ENCODE measurements at places on chromosomes 1 and 21.

- DNase-seq = no peak
These were observed 94.7 kb upstream of the NRIP1 start for GRCh38 chr21:15159382-15160020.

DNA sequence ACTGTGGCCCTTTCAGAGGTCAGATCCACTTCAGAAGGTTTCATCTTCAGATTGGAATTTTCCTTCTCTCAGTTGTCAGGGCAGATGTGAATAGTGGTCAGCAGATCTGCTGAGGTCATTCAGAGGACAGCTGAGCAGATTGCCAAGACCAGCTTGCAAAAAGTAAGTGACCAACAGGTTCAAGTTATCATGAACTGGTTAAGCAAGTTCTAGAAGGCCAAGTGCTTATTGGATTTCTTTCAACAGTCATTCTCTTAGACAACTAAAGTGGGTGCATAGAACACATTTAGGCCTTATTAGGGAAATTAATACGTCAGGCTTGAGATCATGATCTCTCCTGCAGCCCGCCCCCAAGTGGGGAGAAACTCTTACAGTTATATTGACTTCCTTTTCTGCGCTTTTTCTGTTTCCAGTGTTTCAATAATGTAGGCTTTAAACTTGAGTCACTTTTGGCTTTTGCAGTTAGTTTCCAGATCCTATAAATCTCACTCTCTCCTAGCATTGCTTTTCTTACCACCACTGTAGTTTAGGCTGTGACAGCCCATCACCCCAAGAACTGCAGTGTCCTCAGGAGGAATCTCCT, 96.4 kb downstream of the C1orf21 start:
- no peak for DNase-seq

GRCh38 chr1:79657951-79658658, 651.6 kb upstream of the ADGRL4 start:
- DNase-seq = no peak

DNA sequence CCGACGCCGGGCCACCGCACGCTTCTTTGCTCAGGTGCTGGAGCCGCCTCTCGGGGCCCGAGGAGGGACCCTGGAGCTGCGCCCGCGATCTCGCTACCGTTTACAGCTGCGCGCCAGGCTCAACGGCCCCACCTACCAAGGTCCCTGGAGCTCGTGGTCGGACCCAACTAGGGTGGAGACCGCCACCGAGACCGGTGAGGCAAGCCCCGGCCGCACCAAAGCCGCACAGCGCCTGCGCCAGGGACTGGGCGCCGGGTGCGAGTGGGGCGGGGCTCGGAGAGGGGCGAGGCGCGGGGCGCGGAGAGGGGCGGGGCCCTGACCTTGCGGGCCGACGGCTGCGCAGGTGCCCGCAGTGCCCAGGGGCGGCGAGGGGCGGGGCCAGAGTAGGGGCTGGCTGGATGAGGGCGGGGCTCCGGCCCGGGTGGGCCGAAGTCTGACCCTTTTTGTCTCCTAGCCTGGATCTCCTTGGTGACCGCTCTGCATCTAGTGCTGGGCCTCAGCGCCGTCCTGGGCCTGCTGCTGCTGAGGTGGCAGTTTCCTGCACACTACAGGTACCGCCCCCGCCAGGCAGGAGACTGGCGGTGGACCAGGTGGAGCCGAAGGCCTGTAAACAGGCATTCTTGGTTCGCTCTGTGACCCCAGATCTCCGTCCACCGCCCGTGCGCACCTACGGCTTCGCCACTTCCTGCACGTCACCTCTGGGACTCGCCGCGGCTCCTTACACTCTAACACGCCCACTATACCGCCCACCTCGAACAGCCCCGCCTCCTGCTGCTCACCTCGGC, 9.8 kb upstream of the CDC20 start:
- peak; percentile 80 for DNase-seq

DNA sequence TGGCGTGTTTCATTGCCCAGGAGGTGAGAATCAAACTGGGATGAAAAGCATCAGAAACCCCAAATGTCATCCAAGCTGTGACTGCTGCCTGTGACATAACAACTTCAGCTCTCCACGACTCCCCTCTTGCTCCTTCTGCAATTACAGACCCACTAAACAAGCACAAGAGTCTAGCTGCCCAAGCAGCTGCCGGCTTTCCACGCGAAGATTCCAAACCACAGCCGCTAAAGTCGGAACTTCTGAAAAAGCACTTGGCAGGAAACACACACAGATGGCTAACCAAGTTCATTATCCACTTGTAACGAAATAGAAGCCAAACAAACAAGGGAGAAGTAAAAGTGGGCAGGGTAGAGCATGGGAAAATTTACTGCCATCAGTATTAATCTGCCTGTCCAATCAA, 198.1 kb downstream of the SLC35F3 start:
- DNase-seq = no peak

- DNase-seq = no peak
These were observed 4.4 kb downstream of the CLDN19 start for GRCh38 chr1:42735477-42736105.
